ENCODE measurements at places on chromosomes 1 and 21.

GRCh38 chr1:74755475-74755874 lies 22.5 kb downstream of the TYW3 start:
- no peak for ATAC-seq

DNA sequence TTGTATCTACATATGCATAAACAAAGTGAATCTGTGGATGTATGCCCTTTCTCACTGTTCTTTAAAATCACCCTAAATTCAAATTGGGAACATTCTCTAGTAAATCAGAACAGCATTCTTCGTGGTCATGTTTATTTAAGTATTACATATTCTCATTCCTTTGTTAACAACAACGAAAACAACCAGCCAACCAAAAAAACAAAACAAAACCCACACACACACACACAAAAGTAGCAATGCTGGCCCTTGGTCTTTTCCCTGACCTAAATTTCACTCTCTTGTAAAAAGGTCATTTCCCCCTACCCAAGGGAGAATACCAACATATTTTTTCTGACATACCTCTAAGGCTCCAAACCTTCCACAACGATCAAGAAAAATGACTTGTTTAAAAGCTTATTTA lies 102.6 kb downstream of the NRIP1 start:
- no peak for ATAC-seq

GRCh38 chr1:1419363-1419812 lies 1.7 kb downstream of the ANKRD65 start:
- peak; percentile 19 for ATAC-seq

- peak; percentile 39 for ATAC-seq
Observed at GRCh38 chr1:21622466-21623315, 46.5 kb downstream of the RAP1GAP start.

GRCh38 chr21:42122398-42122797 lies 51.3 kb downstream of the UMODL1 start:
- no peak for ATAC-seq

- ATAC-seq, result no peak
Observed at GRCh38 chr1:84712276-84712874, 22.1 kb upstream of the SSX2IP start.

GRCh38 chr1:229563241-229563640 lies 4.7 kb upstream of the ABCB10 start:
- ATAC-seq, result no peak

DNA sequence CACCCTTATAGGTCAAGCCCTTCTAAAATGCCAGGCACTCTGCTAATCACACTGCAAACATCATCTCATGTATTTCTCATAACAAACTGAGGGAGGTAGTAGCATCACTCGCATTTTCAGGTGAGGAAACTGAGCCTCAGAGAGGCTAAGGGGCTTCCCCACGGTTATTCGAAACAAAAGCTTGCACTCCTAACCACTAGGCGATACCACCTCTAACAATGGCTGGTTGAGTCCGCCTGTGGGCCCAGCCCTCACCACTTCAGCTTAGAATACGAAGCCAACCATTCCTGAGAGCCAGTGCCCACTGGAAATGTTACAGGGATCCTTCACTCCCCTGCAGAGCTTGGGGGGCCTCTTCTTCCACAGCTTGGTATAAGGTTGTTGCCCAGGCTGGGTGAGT lies 65.3 kb upstream of the TENT5C start:
- no peak for ATAC-seq

- peak; percentile 75 for ATAC-seq
Observed at GRCh38 chr1:41917835-41918449, 780 bp downstream of the HIVEP3 start.

- peak; percentile 32 for ATAC-seq
Observed at GRCh38 chr1:182671750-182672486, 12.5 kb downstream of the RGS8 start.

- ATAC-seq, result peak; percentile 86
Observed at GRCh38 chr1:36248250-36248894, 24.1 kb downstream of the THRAP3 start.

GRCh38 chr1:24385160-24385940 lies 28.2 kb downstream of the STPG1 start:
- ATAC-seq, result peak; percentile 54

DNA sequence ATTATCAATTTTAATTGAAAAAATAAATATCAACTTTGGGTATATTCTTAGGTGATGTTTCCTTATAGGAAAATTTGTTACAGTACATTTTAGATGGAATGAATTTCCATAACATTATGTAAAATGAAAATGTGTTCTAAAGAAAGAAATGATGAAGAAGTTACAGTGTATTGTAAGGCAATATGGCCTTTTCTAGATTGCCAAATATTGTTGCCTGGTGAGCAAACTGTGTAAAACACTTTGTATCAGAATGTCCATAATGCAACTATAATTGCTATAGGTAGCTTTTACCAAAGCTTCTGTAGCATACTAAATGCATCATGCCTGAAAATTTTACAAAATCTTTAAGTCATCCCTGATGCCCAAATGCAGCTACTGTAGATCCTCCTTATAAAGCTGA lies 285.0 kb downstream of the LRRC7 start:
- no peak for ATAC-seq

GRCh38 chr1:79777481-79778219 lies 771.1 kb upstream of the ADGRL4 start:
- peak; percentile 46 for ATAC-seq

DNA sequence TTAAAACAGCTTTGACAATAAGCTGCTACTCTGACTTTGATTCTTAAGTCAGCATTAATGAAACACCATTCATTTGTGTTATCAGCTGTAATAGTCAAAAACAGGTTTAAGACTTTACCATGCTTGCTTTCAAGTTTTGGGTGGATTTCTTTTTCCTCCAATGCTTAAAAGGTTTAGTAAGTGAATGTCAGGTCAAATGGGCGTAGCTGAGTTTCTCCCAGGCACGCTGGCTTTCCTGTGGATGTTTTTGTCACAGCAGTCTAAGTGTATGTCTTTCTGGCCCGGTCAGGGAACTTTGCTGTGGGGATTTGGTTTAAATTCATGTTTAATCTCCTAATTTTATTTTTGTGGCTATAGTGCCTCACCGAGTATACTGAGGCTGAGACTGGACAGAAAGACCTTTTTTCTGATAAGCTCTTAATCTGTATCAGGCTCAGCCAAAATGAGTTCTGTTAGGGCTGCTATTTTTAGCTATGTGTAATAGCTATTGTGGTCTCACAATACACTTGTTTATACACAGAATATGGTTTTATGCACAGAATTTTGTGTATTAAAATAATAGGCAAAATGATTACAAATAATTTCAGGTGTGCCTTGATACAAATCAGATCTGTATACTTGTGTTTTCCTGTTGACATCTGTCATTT lies 292.8 kb downstream of the DISC1 start:
- no peak for ATAC-seq

- no peak for ATAC-seq
Observed at GRCh38 chr1:69157046-69157756, 410.5 kb upstream of the LRRC7 start.

DNA sequence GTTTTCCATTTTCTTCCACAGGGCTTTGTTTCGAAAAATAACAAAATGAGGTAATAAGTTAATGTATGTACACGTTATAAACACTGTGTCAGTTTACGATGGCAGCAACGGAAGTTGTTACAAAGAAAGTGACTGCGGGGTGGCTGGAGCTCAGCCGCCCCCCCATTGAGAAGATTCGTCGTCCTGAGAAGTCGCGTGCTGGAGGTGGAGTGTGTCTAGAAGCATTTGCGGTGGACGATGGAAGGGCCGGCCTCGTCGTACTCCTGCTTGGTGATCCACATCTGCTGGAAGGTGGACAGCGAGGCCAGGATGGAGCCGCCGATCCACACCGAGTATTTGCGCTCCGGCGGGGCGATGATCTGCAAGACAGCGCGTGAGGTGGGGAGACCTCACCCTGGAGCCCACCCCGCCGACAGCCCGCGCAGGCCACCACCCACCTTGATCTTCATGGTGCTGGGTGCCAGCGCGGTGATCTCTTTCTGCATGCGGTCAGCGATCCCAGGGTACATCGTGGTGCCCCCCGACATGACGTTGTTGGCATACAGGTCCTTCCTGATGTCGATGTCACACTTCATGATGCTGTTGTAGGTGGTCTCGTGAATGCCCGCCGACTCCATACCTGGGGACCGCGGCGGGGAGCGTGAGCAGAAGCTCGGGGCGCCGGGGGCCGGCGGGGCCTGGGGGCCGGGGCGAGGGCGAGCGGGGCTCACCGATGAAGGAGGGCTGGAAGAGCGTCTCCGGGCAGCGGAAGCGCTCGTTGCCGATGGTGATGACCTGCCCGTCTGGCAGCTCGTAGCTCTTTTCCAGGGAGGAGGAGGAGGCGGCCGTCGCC lies 2.4 kb downstream of the ACTA1 start:
- no peak for ATAC-seq

GRCh38 chr1:25111706-25112105 lies 120.6 kb downstream of the SYF2 start:
- ATAC-seq, result no peak

- ATAC-seq, result no peak
Observed at GRCh38 chr1:201826830-201827229, 2.1 kb upstream of the IPO9 start.

GRCh38 chr1:28917757-28918118 lies 3.4 kb downstream of the EPB41 start:
- peak; percentile 41 for ATAC-seq

GRCh38 chr1:86951430-86951829 lies 37.0 kb downstream of the HS2ST1 start:
- no peak for ATAC-seq

GRCh38 chr21:44800971-44801467 lies 601 bp downstream of the UBE2G2 start:
- peak; percentile 50 for ATAC-seq

- ATAC-seq, result no peak
Observed at GRCh38 chr1:54309631-54310366, 96.4 kb downstream of the SSBP3 start.

DNA sequence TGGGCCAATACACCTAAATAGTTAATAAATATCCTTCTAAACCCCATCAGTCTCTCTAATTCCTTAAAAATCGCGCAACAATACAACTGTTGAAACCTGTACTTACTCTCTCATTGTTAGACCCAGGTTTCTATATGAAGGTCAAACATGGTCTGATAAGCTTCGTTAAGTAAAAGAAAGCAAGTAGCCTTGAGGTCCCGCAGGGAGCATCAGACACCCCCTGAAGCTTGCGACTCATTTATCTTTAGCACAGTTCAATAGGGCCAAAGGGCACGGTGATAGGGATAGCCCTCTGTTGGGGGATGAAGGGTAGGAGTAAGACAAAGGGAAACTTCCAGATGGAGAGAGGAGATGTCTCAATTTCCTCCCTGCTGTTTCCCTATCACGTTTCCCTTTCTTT lies 27.3 kb upstream of the THEM4 start:
- ATAC-seq, result no peak

DNA sequence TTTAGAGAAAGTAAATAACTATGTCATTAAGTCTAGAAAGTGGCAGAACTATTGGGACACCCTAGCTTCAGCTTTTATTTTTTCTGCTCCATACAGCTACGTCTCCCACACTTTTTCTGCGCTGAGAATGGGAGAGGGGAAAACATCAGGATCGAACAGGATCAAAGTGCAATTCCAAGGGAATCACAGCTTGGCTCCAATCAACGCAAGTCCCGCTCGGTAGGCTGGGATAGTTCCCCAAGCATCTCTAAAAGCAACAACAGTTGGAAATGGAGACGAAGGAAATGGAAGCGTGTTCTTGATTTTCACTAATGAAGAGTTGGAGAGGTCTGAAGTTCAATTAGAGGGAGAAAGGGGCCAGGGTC lies 536 bp downstream of the HMGCL start:
- no peak for ATAC-seq

GRCh38 chr1:7888248-7889081 lies 35.6 kb upstream of the UTS2 start:
- no peak for ATAC-seq

GRCh38 chr1:109294481-109294880 lies 11.5 kb upstream of the PSRC1 start:
- ATAC-seq, result no peak

DNA sequence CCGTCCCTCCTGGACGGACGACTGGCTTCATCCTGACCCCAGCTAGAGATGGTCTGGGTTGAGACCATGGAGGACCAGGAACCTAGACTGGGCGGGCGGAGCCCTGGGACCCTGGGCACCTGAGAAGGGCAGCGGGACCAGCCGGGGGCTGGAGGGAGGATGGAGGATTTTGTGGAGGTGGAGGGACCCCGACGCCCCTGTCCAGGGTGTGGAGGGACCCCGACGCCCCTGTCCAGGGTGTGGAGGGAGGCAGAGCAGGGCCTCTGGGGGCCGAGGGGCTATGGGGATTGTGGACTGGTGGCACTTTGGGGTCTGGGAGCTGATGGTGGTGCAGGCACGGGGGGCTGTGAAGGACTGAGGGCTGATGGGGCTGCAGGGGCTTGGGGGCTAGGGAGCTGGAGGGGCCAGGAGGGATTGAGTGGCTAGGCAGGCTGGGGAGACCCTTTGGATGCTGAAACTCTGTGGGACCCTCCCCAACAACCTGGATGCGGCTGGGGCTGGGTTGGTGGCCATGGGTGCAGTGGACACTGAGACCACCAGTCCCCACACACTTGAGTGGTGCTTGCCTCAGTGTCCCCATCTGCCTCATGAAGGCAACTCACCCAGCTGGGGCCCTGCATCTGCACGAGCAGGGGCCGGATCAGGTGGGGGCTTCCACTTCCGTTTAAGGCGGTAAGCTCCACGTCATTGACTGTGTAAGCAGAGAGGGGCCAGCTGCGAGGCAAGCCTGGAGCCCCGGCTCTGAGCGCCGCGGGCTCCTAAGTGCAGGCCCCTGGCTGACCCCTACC lies 7.4 kb downstream of the GJC2 start:
- no peak for ATAC-seq

DNA sequence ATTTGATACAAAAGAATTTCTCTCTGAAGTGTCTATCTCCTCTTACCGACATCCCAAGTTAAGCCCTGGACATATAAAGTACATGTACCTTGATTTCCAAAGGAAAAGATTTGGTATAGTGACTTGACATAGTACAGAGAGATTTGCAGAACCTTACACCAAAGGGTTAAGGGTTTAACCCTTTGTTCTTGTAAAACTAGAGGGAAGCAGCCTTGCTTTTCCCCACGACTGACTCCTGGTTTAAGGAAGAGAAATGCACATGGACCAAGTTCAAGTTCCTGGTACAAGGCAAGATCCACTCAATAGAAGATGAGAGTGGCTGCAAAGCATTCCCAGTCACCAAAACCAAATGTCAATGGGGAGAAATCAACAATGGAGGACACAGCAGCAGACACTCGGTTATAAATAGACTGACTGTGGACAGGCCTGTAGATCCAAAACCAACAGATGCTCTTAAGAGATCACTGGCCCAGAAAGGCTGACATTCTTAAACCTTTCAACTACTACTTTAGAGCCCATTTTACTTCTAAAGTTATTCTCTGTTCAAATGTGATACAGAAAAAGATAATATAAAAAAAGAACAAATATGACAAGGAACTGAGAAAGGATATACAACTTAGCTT lies 69.4 kb downstream of the PUM1 start:
- ATAC-seq, result no peak

DNA sequence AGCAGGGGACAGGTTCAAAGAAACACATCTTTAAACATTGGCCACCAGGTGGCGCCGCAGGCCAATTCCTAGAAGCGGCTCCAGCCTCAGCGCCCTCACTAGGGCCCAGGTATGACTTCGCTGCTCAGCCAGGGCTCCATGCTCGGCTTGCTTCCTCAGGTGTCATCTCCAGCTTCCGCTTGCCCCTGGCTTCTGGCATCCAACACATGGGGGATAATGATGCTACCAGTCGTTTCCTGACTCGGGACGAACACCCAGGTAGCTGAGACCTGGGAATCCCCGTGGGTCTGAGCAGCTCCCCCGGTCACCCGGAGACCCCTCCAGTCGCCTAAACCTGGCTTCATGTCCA lies 8.5 kb upstream of the MEX3A start:
- ATAC-seq, result peak; percentile 88

Data from esophagus mucosa (tissue), 1 donor.